Fibroblast of skin of left quadriceps (primary cell): ENCODE measurements at places on chromosomes 11 and 22.

GRCh38 chr22:27045103-27045947 is 387.9 kb downstream of the MIAT start:
- DNase-seq, result peak; percentile 44

GRCh38 chr11:93080146-93080759 is 110.8 kb downstream of the MTNR1B start:
- DNase-seq, result no peak

GRCh38 chr11:13189561-13190426 is 87.8 kb upstream of the BMAL1 start:
- peak; percentile 38 for DNase-seq

GRCh38 chr11:115930886-115931547 is 426.8 kb upstream of the CADM1 start:
- no peak for DNase-seq

GRCh38 chr11:46388619-46389449 is 2.7 kb downstream of the CHRM4 start:
- DNase-seq, result no peak

GRCh38 chr11:104390651-104391050 is 226.7 kb upstream of the PDGFD start:
- no peak for DNase-seq

DNA sequence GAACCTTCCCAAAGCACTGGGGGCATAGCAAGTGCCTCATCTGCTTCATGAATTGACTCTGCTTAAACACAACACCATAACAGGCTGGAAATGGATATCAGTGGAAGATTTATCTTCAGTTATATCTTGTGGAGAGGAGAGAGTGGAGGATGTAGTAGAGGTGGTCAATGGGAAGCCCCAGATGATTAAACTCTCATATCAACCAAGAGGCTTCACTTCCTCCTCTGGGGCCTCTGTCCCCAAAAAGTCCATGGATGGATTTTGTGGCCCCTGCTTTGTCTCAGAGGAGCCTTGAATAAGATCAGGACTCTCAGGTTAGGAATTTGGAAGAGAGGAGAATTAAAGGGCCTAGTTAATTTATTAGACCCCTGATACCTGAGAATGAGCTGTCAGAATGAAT is 106.1 kb downstream of the CEP164 start:
- no peak for DNase-seq

GRCh38 chr11:117570701-117571100 is 226.3 kb downstream of the DSCAML1 start:
- no peak for DNase-seq

- DNase-seq, result no peak
Observed at GRCh38 chr22:40671796-40672360, 7.4 kb upstream of the MCHR1 start.

GRCh38 chr11:64118876-64119665 is 46.8 kb downstream of the MACROD1 start:
- no peak for DNase-seq

DNA sequence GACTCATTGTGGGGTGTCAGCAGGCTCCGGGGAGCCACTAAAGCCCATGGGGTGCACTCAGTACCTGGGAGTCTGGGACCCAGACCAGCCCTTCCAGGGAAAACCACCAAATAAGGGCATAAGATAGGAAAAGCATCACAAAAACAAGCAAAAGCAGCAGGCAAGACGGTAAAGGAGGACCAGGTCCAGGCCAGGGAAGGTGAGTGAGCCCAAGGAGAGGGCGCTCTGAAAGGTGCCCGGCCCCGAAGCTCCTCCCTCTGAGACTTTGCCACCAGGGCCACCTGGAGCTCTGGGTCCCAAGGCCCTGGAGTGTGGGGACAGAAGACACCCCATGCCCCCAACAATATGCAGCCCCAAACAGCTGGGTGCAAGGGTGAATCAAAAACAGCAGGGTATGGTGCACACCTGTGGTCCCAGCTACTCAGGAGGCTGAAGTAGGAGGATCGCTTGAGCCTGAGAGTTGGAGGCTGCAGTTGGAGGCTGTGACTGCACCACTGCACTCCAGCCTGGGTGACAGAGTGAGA is 5.2 kb upstream of the IL17REL start:
- DNase-seq, result no peak

DNA sequence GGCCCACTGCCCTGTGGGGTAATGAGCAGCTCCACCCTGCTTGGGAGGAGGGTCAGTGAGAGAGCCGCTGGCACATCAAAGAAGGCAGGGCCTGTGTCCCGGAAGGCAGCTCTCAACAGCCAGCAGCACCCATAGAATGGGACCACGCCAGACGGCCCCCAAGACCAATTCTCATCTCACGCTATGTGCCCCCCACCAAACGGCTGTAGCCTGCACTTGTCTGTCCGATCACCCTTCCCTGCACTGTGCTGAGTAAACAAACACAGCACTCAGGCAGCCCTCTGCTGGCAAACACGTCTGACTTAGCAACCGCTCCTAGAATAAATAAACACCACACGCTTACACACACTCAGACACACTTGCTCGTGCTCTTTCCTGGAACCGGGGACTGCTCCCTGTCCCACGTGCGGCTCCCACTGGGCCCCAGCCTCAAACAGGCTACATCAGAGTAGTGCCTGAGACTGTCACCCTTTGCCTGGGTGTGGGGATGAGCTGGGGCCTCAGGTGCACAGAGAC is 53.2 kb upstream of the CDON start:
- DNase-seq, result no peak

DNA sequence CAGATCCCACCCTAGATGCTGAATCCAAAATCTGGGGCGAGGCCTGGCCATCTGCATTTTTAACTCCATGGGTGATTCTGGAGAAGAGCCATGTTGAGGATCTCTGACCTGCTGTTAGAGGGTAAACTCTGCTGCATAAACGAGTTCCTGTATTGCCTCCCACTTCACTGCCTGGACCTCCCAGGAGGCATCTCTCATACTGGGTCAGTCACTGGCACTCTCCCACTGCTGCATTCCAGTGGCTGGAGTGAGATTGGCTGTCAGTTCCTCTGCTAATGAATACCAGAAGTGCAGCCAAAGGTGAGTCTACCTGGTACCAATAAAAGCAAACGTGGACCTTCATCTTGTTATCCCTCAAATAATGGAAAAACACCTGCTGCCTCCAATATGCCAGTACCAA is 10.3 kb downstream of the POLDIP3 start:
- no peak for DNase-seq

- no peak for DNase-seq
Observed at GRCh38 chr11:98734686-98735085, 286.1 kb upstream of the CNTN5 start.

DNA sequence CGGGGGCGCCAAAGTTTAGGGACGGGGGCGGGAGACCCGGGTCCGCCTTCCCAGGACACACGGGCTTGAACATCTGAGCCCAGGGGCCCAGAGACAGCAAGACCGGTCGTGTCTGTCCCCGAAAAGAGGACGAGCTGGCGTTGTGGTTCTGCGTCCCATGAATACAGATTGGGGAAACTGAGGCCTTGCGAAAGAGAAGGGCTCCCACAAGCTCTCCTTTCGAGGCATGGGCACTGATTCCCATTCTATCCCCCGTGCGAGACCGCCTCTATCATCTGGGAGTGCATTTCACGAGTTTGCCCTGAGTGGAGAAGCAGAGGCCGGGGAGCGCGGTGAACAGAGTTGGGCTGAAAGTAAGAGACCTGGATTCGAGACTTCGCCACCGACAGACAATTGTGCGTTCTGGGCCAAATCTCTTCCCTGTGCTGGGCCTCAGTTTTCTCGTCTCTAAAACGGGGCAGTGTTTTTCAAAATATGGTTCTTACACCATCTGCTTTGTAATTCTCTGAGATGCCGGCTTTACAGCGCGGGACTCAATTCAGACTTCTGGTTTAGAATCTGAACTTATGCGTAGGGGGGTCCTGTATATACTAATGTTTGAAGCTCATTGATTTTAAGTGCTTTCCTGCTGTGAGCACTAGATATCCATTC is 471 bp downstream of the RNF185 start:
- DNase-seq, result no peak

DNA sequence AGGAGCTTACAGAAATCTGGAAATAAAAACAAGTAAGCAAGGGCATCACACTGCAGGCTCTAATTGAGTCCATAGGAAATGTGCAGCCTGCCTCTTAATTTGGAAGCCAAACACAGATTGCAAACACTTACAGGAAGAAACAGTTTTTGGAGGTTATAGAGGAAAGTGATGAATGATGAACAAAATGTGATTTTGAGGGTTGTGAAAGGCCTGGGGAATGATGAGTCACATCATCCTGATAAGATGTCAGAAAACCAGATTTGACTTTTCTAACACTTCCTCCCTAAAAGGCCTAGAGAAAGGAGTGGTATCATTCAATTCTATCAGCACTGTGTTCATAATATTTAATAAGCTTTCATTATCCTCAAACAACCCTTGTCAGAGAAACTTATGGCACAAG is 96.6 kb upstream of the POU2AF2 start:
- DNase-seq, result peak; percentile 5

DNA sequence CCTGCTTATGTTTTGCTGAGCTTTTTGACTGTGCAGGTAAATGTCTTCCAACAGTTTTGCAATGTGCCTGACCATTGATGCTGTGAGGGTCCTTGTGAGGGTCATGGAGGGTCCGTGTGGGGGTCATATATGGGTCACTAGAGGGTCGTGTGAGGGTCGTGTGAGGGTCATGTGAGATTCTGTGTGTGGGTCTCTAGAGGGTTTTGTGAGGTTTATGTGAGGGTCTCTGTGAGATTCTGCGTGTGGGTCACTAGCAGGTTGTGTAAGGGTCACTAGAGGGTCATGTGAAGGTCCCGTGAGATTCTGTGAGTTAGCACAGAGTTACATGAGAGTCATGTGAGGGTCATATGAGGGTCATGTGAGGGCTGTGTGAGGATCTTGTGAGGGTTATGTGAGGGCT is 263.9 kb upstream of the B3GAT1 start:
- DNase-seq, result no peak

DNA sequence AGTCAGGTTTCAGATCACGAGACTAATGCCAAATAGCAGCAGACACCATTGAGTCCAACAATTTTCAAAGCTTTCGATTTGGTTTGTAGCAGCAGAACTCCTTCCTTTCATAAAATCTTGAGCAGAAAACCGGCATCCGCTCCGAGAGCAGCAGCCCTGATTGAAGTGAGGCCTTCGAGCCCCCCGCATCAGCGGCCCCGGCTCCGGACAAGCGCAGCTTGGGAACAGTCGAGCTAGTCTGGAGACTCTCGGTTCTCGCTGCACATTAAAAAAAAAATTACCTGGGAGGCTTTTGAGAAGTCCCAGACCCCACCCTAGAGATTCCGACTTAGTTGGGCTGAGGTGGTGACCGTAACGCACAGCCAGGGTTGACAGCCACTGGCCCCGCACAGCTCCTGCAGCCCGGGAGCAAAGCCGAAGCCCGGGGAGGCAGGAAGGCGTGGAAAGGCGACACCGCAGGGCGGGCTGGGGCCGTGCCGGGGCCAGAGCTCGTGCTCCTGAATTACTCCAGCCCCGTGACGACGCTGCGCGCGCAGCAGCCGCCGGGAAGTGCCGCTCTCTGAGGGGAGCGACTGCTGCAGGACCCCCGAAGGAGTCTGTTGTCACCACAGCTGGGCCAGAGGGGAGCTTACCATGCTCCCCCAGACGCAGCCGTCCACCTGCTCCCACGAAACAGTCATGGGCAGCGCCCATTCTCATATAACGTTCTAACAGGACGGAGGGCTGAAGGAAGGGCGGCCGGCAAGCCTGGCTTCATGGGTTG is 57.8 kb downstream of the SPATA19 start:
- DNase-seq, result no peak

- DNase-seq, result no peak
Observed at GRCh38 chr22:17974703-17975372, 49.5 kb downstream of the MICAL3 start.

- DNase-seq, result no peak
Observed at GRCh38 chr11:125871391-125872137, 15.9 kb upstream of the HYLS1 start.

- peak; percentile 30 for DNase-seq
Observed at GRCh38 chr22:30947816-30948454, 20.6 kb downstream of the MORC2 start.

GRCh38 chr22:29860006-29860766 is 22.1 kb upstream of the ASCC2 start:
- DNase-seq, result no peak

DNA sequence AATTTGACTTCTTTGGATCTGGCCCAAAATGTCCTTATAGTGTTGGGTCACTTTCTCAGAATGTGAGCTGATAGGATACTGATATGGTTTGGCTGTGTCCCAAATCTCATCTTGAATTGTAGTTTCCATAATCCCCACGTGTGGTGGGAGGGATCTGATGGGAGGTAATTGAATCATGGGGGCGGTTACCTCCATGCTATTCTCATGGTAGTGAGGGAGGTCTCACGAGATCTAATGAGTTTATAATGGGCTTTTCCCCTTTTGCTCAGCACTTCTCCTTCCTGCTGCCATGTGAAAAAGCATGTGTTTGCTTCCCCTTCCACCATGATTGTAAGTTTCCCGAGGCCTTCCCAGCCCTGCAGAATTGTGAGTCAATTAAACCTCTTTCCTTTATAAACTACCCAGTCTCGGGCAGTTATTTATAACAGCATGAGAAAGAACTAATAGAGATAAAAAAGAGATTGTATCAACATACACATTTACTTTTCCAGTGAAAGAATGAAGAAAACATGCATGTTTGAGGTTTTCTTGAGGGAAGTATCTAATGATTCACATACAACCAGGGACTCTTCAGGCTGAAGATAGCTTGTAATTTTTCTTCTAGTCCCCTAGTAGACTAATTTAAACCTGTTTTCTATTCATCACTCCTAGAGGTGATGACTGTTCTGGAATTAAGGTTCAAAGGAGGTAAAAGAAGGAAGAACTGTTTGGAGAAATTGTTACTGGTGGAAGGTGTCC is 17.3 kb upstream of the CSTF3 start:
- DNase-seq, result peak; percentile 26

GRCh38 chr11:71062199-71062598 is 190.2 kb downstream of the SHANK2 start:
- DNase-seq, result no peak

DNA sequence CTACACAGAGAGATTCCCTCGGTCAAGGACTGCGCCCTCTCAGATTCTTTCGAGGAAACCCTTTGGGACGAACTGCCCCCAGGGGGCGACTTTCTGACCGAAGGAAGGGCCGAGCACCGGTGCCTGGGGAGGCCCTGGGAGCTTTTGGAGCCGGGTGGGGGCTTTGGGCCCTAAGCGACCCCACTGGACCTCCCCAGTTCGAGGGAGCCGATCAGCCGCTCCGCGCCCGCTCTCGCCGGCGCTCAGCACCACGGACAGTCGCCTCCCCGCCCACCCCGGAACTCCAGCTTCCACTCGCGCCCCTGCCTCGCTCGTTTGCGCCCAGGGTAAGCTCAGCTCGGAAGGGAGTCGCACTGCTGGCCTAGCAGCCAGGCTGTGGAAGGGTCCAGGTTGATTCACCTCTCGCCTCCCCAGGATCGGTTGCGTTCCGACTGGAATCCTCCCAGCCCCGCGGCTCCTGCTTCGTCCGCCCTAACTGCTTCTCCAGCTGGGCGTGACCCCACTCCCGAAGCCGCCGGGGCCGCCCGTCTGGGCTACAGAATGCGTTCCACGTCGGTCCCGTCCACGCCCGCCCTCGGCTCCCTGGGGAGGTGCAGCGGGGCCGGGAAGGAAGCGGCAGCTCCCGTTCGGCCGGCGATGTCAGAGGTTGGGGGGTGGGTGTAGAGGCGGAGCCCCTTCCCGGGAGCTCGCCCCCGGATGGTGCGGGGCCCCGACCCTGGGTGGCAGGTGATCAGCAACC is 428 bp downstream of the SCN3B start:
- DNase-seq, result no peak
